ENCODE measurements at places on chromosomes 1 and 21.

DNA sequence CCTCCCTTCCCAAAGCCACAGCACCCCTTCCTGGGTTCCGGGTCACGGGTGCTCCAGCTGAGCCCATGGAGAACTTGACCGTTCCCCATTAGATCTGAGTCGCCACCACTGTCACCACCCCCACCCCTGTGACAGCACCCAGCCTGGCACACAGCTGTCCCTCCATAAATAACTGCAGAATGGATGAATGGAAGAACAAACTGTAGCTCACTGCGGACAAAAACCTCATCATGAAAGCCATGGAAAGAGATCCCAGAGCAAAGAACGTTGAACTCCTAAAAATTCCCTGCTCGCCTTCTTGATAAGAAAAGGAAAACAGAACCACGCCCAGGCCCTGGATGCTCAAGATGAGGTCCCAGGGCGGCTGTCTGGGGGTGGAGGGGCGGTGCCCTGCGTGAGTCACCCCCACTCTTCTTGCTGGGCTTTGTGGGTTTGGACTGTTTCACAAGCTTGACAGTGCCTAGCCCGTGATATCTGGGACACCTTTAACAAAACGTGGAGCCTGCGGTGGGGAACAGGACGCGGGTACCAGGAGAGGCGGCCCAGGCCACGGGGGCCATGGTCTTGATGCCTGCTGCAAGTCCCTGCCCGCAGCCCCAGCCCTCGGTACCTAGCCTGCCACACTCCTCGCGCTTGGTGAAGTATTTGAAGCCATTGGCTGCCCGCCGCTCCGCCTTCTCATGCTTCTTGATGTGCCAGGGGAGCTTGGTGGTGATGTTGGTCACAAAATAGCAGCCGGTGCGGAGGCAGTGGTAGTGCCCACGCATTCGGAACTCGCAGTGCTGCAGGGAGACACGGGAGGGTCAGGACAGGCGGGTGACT lies 151.9 kb downstream of the CASZ1 start:
- no peak for DNase-seq

DNA sequence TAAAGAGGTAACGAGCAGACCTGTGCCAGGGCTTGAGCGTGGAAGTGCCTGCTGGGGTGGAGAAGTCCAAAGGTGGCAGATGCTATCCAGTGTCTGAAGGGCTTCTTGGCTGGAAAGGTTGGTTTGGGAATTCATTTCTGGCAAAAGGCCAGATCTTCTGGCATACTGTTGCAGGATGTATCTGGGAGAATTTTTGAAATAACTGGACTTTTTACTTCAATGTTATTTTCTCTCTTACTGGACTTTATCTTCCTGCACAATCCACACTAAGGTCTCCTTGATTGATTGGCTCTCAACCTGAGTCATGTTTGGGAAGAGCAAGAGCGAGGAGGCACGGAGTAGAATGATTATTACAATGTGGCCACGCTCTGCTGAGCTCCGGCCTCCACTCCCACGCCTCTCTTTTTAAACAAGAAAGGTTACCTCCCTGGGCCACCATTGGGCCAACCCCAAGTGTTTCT lies 278.4 kb downstream of the TM2D1 start:
- no peak for DNase-seq

DNA sequence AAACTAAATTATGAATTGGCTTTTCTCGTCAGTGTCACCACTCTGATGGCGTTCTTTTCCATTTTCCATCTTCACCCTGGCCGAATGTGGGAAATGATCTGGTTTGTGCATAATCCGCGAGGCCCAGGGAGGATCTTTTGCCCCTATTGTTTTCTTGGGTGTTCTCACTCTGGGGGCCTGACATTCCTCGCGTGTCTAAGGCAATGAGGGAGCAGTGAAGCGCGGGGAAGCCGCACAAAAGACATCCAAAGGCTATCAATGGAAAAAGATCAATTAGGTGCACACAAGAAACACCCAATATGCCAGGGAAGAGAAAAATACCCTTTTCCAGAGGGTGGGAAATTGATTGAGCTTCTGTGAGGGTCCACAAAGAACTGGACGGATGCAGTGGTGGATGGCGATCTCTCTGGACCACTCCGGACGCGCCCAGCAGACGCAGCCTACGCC lies 941 bp upstream of the C1orf21 start:
- no peak for DNase-seq

DNA sequence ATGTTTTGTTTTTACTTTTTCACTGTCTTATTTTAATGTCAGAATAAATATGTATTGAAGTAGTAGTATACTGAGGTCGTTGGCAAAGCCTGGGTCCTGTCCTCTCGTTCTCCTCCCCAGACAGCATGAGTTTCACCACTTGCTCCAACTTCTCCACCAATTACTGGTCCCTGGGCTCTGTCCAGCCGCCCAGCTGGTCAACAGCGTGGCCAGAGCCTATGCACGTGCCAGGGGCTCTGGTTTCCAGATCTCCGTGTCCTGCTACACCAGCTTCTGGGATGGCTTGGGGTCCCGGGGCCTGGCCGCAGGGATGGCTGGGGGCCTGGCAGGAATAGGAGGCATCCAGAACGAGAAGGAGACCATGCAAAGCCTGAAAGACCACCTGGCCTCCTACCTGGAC lies 19.3 kb downstream of the PTPN14 start:
- no peak for DNase-seq

- no peak for DNase-seq
These were observed 47.4 kb upstream of the MTF2 start for GRCh38 chr1:93031711-93032110.

GRCh38 chr1:184507165-184507564 lies 120.3 kb downstream of the C1orf21 start:
- DNase-seq = no peak

DNA sequence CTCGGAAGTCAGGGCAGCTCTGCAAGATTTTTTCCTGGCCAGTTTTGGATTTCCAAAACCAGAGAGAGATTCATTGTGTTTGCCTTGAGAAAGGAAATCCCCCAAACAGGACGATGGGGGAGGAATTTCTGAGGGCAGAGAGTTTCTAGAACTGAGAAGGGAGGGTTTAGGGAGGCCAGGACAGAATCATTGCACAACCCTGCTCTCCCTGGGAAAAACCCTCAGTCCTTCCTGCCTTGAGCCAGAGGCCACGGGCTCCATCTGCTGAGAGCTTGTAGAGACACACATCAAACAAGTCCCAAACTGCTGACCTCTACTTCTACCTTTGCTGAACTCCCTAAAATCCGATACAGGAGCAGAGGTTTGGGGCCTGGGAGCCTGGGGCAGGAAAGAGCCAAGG lies 99.7 kb downstream of the NMNAT2 start:
- no peak for DNase-seq

- DNase-seq = no peak
These were observed 325.8 kb downstream of the SMYD3 start for GRCh38 chr1:246181241-246181640.

DNA sequence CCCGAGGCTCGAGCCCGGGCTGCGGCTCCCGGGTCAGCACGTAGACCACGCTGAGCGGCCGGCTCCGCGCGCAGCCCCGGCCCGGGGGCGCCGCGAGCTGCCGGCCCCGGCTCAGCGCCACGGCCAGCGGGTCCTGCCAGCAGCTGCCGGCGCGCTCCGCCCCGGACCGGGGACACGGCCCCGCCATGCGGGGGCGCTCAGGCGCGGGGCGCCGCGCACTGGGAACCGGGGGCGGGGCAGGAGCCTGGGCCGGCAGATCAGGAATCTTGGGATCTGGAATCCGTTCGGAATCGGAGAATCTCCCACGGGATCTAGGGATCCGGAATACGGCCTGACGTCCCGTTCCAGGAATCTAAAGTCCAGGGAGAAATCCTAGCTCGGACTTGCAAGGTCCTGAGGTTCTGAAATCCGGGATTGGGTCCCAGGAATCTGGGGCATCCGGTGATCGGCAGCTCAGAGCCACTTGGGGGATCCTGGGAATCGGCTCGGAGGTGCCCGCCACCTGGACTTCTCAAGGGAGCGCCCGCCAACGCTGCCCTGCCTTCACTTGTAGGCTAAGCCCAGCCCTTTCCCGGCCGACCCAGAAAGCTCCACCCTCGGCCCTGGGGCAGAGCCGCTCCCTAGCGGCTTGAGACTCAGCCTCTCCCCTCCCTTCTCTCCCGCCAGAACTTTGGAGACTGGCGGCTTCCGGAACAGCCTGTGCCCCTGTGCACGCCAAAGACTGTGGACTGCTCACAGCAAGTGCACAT lies at the start of gene MAP3K6:
Gene MAP3K6, minus strand, starts transcription at position 551 of the 749 bp plus-strand sequence. Its CDS starts 364 bp downstream, at position 187.
- DNase-seq = peak; percentile 62

DNA sequence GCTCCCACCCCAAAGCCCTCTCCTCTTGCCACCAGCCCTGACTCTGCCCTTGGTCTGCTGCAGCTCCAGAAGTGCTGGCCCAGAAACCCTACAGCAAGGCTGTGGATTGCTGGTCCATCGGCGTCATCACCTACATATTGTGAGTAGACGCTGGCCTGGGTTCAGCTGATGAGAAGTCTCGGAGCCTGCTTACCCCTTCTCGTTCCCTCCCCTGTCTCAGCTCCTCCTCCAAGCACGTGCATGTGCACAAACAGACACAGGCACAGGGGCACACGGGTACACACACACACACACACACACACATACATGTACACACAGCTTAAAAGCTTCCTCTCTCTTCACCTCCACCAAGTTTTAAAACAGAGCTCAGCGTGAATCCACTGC lies 24.3 kb downstream of the CAMK1G start:
- no peak for DNase-seq

GRCh38 chr1:80962564-80962963 lies 838.2 kb upstream of the ADGRL2 start:
- no peak for DNase-seq

GRCh38 chr1:234599617-234600417 lies 10.2 kb downstream of the IRF2BP2 start:
- DNase-seq = peak; percentile 75

GRCh38 chr1:237448042-237448441 lies 406.1 kb downstream of the RYR2 start:
- no peak for DNase-seq

- no peak for DNase-seq
These were observed 287.1 kb upstream of the ADGRL4 start for GRCh38 chr1:79293611-79294010.

DNA sequence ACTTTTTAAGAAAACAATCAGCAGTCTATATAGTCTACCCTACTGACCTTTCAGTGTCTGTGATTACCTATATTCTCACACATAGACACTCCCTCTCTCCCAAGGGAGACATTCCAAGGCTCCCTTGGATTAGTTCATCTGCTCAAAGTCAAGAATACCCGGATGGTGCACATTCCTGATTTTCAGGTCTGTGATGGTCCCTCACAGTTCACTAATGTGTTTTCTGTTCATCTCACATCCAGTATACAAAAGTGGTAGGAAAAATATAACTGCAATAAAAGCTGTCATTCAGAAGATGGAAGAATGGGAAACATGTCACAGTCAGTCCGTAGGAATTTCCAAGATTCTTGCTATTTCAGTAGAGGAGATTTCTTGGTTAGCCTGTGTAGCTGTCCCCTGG lies 224.1 kb upstream of the CACYBP start:
- no peak for DNase-seq

DNA sequence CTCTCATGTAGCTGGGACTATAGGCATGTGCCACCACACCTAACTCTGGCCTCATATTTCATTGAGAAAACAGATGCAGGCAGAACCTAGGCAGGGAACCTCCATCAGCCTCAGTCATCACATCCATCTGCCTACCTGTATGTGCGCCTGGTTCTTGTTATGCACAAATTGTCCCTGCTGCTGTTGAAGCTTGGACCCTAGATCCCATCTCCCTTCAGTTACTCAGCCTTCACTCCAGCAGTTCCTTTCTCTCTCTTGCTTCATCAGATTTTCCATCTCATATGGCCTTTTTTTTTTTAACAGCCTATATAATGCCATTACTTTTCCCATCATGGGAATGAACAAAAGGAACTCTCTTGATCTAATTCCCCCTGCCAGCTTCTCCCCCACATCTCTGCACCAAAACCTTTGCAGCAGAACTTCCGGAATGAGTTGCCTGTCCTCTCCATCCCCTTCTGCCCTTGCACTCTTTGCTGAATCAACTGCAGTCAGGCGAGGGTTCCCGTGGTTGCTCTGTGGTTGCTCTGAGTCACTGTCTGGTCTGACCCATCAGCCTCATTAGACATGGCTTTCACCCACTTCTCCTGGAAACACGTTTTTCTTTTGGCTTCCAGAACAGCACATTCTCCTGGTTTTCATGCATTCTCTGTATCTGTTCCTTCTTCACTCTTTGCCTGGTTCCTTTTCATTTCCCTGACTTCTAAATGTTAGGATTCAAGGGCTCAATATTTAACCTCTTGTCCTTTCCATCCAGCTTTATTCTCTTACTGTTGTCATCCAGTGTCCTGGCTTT lies 41.5 kb downstream of the UBE4B start:
- no peak for DNase-seq

- no peak for DNase-seq
These were observed 53.4 kb upstream of the EDN2 start for GRCh38 chr1:41537788-41538351.

DNA sequence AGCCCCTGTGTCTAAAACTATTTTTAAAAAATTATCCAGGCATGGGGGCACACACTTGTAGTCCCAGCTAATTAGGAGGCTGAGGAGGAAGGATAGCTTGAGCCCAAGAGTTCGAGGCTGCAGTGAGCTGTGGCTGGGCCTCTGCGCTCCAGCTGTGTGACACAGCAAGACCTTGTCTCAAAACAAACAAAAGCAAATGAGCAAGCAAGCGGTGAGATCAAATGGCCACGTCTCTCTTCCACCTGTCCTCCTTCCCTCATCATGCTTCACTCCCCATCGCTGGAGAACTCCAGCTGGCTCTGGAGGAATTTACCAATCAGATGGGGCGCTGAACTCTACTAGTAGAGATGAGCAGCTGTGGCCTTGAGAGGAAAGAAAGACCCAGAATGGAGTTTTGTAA lies 14.0 kb upstream of the REN start:
- DNase-seq = no peak

DNA sequence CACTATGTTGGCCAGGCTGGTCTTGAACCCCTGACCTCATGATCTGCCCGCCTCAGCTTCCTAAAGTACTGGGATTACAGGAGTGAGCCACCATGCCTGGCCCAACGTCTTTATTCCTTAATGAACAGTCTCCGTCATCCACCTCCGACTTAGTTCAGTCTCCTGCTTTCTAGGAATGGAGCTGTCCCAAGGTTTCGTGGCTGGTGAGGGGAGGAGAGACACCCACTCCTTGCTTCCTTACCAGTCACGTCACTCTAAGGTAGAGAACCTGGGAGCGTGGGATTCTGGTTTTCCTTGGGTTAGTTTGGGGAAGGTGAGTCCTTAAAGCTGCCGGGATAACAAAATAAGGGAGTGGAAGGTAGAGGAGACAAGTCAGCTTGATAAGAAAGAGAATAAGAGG lies 55.0 kb upstream of the ATP2B4 start:
- DNase-seq = no peak

DNA sequence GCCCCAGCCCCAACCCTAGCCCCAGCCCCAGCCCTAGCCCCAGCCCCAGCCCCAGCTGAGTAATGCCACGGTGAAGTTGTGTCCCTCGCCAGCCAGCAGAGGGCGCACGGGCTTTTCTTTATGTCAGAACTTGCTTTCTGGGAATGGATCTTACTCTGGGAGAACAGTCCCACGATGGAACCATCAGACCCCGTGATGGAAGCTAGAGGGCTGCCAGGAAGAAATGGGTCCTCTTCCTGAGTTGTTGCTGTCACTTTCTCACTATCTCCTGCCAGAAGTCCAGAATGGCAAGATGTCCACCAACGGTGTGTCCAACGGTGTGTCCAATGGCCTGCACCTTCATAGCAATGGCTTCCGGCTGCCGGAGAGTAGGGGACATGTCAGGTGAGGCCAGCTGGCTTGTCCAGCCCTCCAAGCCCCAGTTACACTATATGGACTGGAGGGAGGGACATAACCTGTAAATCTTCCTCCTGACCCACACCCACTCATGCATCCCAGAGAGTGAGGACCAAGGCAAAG lies 25.1 kb upstream of the TMEM222 start:
- DNase-seq = no peak

Data from NCI-H1048 (cell line).